ENCODE measurements at places on chromosomes 2 and 18.

- no peak for DNase-seq
Observed at GRCh38 chr18:36124841-36125240, 4.3 kb downstream of the SLC39A6 start.

DNA sequence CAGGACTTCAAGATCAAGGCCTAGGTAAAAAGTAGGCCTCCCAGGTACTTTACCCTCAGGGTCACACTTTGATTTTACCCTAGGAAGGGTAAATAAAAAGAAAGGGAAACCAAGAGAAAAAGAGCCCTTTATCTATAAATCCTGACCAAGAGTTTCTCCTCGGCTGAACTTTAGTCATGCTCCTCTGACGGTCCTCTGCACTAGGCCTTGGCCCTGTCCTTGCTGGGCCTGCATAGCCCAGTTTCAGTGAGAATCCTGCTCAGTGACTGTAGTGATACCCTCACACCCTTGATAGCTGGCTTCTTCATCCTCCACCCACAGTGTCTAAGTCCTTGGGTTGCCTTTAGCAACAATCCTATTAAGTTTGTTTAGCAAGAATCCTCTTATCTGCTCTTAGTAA is 20.5 kb upstream of the ITSN2 start:
- DNase-seq: no peak

GRCh38 chr2:200408428-200409316 is 101.2 kb downstream of the KCTD18 start:
- no peak for DNase-seq

DNA sequence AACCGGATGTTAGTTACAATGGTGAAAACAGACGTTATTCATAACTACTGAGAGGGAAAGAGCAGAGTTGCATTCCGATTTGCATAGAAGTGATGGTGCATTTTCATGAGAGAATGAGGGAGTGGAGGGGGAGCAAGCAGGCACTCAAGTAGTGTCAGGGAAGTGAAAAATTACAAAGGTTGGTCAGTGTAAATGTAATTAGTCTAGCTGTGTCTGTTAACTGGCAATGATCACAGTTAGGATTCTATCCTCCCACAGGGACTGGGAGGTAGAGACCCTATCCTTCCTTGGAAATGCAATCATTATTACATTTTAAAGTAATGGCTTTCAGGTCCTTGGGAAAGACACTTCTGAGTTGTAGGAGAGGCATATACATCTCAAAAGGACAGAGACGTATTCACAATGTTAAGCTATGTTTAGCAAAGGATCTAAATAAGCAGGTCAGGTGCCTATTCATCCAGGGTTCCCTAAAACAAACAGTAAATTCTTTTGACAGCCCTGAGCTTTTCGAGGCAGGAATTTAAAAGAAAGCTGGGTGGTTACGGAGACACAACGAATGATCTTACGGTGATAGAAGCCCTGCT is 1671.8 kb upstream of the DDX18 start:
- no peak for DNase-seq

All from midbrain (tissue), 1 donor.